Right ventricle myocardium inferior (tissue), 1 donor: ENCODE measurements at places on chromosomes 3 and 15. TPM values are rescaled to one million over a fixed set of nuclear protein-coding genes. Genes with fewer than 3 reads are reported as not detected.

The MEGF11 gene
- not detected for total RNA-seq

The GOLGA8S gene
- total RNA-seq, result 0.30 TPM

GRCh38 chr15:27317736-27318135, 346.8 kb downstream of the GABRG3 start:
- DNase-seq, result no peak

- no peak for DNase-seq
These were observed 27.5 kb upstream of the FAM81A start for GRCh38 chr15:59410391-59410896.

DNA sequence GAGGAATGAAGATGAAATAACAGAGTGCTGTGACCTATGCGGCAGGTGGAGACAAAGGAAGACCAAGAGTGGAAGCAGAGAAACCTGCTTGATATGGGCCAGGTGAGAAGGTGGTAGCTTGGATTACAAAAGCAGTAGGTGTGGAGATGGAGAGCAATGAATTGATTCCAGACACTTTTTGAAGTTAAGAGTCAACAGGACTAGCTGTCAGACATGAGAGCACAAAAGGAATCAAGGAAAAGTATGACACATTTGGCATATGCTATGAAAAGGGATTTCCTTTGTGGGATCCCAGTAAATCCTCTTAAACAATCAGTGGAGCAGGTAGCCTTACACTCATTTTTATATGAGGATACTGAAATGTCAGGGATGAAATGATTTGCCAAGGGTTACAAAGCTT, 160.5 kb downstream of the GREM1 start:
- DNase-seq, result no peak

The EPB42 gene
- total RNA-seq, result 0.57 TPM

The C3orf33 gene
- 6.6 TPM for total RNA-seq

- DNase-seq, result no peak
These were observed 63.6 kb upstream of the MBNL1 start for GRCh38 chr3:152205097-152205593.

GRCh38 chr15:81948751-81949150, 97.1 kb downstream of the MEX3B start:
- DNase-seq, result no peak

- no peak for DNase-seq
These were observed 27.0 kb downstream of the C2CD4B start for GRCh38 chr15:62138124-62138523.

DNA sequence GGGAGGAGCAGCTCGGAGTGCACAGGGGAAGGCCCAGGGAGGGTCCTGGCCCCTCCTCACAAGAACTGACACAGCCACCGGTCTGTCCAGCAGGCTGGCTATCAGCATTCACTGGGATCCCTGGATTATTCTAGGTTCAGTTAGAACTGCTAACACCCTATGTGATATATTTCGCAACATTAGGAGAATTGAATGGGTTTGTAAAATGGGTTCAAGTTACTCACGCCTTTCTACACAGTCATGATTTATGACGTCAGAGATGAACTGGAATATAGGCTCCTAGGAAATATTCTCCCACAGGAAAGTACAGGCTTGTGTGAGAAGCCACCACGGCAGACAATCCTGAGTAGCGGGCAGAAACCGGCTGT, 969 bp upstream of the BSN start:
- DNase-seq, result no peak

GRCh38 chr15:73700041-73700842, 16.1 kb downstream of the CD276 start:
- DNase-seq, result peak; percentile 68

- DNase-seq, result no peak
These were observed 337.5 kb upstream of the LMCD1 start for GRCh38 chr3:8164145-8164544.

DNA sequence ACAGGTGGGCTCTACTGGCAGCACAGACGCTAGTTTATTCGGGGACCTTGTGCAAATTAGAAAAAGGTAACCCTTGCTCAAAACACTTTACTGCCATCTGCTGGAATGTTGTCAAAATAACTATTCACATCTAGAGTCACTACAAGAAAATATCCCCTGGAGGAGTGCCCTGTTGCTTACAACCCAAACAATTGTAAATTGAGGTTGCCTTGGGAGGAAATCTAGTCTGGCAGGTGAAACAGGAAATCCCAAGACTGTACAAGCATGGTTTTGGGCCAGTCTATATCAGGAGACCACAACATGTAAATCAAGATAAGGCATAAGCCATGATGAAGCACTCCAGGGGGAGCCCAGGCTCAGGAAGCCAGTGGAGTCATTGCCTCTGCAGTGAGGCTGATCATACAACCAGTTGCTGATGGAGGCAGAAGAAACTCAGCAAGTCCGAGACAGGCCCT, 136.8 kb upstream of the ACP3 start:
- no peak for DNase-seq

- DNase-seq, result no peak
These were observed 44.9 kb upstream of the SGO1 start for GRCh38 chr3:20230954-20231353.

DNA sequence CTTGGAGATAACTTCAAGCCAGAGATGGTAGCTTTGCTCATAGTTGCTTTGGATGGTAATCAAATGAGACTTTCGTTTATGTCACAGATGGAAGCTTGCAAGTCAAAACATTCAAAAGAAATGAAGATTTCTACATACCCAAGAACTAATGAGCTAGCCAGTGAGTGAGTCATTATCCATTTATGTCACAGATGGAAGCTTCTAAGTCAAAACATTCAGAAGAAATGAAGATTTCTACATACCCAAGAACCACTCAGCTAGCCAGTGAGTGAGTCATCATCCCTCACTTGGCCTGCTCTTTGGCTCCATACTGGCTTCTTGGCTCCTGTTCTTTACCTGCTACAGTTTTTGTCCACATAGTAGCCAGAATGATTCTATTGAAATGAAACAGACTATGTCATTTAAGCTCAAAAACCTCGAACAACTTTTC, 559.8 kb upstream of the CBLB start:
- no peak for DNase-seq

DNA sequence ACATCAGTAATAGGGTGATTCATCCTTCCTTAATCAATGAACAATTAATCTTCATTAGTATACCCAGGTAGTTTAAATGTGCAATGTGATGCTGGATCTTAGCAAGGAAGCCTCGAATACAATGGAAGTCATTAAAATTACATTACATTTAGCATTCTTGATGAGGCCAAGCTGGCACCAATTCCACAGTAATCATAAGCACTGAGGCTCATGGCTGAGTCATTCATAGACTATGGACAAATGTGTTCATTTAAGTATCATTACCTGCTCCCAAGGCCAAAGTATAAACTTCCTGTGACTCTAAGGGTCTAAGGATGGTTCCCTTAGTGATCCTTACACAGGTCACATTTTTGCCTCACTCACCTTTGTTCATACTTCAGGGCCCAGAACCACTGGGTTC, 266.4 kb upstream of the CDIN1 start:
- DNase-seq, result no peak

GRCh38 chr3:81929697-81930096, 168.3 kb upstream of the GBE1 start:
- DNase-seq, result no peak

The IGSF11 gene
- 3.1 TPM for total RNA-seq

- DNase-seq, result no peak
These were observed 32.9 kb upstream of the PIK3R4 start for GRCh38 chr3:130779486-130779885.

DNA sequence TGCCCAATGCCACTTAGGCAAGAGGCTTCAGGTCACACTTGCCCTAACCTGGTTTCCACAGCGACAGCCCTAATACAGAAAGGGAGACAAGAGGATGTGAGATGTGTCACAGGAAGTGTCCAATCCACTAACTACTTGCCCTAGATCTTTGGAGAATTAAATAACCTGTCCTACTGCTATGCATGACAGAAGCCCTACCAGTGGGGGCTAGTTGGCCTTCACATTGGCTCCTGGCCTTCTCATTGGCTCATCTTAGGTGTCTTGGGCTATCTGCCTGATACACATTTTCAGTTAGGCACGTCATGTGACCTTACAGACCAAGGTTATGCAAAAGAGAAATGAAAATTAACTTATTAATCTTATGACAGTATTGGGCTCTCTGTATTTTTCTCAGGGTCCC, 449.9 kb downstream of the FHIT start:
- no peak for DNase-seq

GRCh38 chr15:51621936-51622603, 501 bp downstream of the DMXL2 start:
- peak; percentile 76 for DNase-seq

- no peak for DNase-seq
These were observed 166.4 kb upstream of the ROPN1 start for GRCh38 chr3:124158168-124158881.

DNA sequence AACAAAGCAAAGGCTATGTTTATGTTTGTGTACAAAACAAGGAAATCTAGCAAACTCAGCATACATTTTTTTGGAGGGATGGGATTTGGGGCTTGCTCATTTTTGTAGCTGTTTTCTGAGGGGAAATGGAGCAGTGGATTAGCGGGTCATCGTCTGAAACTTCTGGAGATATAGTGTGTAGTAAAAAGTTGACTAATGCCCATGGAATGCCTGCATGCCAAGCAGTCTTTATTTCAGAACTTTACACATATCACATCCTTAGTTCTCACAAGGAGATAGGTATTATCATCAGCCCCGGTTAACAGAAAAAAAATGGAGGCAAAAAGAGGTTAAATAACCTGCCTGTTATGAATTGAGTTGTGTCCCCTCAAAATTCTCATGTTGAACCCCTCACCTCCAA, 47.1 kb downstream of the ATP13A4 start:
- DNase-seq, result no peak

The GLDN gene
- total RNA-seq, result 8.4 TPM

- no peak for DNase-seq
These were observed 27.6 kb downstream of the SLC9A9 start for GRCh38 chr3:143820466-143821221.

DNA sequence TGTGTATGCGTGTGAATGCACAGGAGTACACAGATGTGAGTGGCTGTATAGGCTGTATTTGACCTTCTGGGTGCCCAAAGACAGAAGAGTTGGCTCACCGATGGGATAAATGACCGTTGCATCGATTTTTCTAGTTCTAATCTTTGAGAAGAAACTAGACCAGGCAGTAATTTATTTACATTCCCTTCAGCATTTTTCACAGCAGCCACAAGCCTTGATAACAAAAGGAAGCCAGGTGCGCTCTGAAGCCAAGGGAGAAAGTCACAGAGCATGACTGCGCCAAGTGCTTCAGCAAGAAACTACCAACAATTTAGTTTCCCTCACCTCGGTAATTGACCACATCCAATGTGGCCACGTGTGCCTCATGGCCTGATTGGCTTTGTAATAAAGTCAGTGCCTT, 5.9 kb upstream of the FAM3D start:
- DNase-seq, result no peak

DNA sequence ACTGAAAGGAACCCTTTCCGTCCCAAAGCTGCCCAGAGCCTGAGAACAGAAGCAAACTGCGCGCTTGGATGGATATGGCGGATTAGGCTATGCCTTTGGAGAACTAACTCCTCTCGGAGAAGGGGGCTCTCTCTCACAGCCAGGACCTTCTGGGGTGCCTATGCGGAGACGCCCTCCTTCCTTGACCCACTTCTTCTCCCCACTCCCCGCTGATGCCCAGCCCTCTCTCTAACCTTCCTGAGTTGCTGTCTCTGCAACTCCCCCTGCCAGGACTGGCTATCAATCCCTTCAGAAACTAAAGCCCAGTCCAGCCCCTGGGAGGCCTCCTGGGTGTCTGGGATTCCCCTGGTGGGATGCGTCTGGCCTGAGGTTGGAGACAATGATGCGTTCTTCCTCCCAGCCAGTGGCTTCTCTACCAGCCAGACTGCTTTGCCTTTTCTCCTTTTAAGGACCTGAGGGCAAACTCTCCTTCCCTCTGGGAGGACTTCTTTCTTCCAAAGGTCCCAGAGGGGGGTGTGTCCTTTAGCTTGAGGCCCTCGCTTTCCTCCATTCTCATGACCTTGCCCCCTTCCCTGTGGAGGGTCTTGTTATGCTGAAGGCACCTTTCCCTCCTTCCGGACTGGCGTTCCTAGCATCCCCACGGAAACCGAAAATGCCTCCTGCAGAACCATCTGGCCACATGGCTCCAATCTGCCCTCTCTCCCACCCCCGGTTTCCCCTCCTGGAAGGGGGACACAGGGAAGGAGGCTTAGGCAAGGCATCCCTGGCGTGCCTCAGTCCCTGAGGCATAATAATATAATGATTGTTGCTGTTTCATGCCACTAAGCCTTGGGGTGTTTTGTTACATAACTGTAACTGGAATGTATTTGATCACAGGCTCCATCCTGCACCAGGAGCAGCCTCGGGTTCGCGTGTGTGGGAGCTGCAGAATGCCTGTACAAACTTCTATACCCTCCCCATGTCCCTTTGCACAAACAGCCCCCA, 63.4 kb upstream of the C15orf39 start:
- no peak for DNase-seq

DNA sequence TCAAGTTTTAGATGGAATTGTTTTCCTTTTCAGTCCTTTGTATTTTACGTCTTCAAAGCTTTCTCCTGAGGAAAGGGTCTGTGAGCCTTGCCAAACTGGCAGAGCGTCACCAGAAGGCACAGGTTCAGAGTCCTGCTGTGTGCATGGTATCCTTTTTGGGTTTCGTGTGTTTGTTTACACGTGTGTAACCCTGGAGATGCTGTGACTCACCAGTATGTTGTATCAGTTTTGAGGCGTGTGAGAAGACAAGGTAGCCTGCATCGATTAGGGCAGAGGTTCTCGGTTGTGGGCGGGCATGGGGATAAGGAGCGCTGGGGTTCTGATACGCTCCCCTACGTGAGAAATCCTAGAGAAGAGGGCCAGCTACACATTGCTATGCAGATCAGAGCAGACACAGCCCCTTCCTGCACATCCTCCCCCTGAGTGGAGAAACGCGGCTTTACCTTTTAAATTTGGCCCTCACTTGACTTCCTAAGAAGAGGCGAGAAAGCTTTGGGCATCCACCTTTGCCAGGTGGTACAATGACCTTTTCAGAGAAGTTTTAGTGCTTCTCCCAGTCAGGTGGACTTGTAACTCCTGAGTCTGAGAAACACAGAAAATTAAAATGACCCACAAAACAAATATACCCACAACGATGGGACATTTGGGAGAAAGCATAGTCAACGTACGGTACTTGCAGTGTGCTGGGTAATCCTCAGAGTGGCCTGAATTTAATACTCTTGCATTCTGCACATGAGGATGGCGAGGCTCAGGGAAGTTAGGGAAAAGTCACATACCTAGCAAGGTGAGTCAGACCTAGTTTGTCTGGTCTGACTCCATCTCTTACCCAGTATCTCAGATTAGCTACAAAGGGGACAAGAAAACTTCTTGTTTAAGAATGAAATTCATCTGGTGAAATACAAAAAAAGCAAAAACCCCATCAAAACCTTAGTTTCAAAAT, 38.1 kb downstream of the TRAK1 start:
- DNase-seq, result no peak

The ZNF860 gene
- 0.27 TPM for total RNA-seq

DNA sequence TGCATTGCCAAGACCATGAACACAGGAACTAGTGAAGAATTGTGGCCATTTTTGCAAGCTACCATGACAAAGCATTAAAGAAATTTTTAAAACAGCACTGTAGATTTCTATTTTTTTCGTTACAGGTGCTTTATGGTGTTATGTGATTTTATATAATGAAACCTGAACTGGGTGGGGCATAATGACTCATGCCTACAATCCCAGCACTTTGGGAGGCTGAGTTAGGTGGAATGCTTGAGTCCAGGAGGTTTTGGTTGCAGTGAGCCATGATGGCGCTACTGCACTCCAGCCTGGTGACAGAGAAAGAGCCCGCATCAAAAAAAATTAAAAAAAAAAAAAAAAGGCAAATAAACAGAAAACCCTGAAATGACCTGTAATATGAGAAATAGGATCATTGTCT, 846.7 kb downstream of the EPHA3 start:
- no peak for DNase-seq
